ENCODE measurements at places on chromosomes 11 and 22.
A peak's percentile ranks its signal among the peaks of the same experiment; 100 is the strongest.

DNA sequence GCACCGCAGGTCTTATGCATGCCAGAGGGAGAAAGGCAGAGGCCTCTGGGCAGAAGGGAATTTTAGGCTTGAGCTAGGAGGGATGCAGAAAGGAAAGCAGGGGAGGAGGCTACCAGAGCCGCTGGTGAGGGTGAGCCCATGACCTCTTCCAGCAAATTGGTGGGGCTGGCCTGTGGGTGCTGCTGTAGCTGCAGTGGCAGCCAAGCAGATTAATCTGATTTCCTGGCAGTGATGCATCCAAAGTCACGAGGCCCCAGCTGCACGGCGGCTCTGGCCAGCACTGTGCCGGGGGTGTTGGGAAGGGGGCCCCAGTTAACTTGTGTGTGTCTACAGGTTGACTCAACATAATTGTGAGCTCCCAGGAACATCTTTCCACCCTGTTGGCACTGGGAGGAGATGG, 41.4 kb upstream of the B3GAT1 start:
- H3K36me3 ChIP-seq = no peaks in the 10 kb centered on the region
- no peak overlapping the region for H3K4me3 ChIP-seq
- no peaks in the 10 kb centered on the region for H3K4me1 ChIP-seq
- DNase-seq = no peak
- H3K27ac ChIP-seq = no peak overlapping the region

GRCh38 chr11:78684377-78684776, 109.7 kb upstream of the NARS2 start:
- peaks cover 35% of the 10 kb centered on the region for H3K27me3 ChIP-seq
- H3K4me1 ChIP-seq = no peaks in the 10 kb centered on the region
- H3K27ac ChIP-seq = no peak overlapping the region

GRCh38 chr11:57476047-57476756, 15.9 kb downstream of the RTN4RL2 start:
- peaks cover 53% of the 10 kb centered on the region for H3K4me1 ChIP-seq
- H3K27me3 ChIP-seq = no peaks in the 10 kb centered on the region
- H3K36me3 ChIP-seq = peaks cover 4% of the 10 kb centered on the region
- no peak overlapping the region for H3K27ac ChIP-seq
- H3K4me3 ChIP-seq = peak overlapping the region; percentile 77
- DNase-seq = no peak

DNA sequence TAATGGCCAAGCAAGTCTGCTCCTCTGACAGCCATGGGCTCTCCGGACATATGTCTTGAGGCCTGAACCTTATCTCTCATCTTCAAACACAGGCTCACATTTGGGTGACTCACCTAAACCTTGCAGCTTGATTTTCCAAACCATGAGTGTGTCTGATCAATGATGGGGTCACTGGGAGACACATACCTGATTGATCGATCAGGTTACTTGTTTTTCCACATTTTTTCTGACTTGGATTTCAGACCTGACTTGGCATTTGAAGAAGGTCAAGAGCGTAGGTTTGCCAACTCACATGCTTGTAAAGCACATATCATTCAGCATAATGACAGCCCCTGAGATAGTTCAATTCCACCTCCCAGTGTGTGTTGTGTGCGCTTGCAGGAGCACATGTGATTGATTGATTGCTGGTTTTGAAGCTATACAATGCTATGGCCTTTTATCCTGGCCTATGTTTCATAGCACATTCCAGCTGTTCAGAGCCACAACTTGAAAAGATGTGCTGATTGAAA, 116.7 kb upstream of the KIRREL3 start:
- no peak overlapping the region for H3K27ac ChIP-seq
- DNase-seq = no peak
- no peaks in the 10 kb centered on the region for H3K27me3 ChIP-seq
- no peak overlapping the region for H3K4me3 ChIP-seq

GRCh38 chr22:47515384-47516125, 753.1 kb downstream of the TBC1D22A start:
- H3K4me3 ChIP-seq = no peak overlapping the region
- no peak for DNase-seq
- H3K27ac ChIP-seq = no peak overlapping the region
- H3K27me3 ChIP-seq = peaks cover 21% of the 10 kb centered on the region
- no peaks in the 10 kb centered on the region for H3K36me3 ChIP-seq
- H3K4me1 ChIP-seq = no peaks in the 10 kb centered on the region

DNA sequence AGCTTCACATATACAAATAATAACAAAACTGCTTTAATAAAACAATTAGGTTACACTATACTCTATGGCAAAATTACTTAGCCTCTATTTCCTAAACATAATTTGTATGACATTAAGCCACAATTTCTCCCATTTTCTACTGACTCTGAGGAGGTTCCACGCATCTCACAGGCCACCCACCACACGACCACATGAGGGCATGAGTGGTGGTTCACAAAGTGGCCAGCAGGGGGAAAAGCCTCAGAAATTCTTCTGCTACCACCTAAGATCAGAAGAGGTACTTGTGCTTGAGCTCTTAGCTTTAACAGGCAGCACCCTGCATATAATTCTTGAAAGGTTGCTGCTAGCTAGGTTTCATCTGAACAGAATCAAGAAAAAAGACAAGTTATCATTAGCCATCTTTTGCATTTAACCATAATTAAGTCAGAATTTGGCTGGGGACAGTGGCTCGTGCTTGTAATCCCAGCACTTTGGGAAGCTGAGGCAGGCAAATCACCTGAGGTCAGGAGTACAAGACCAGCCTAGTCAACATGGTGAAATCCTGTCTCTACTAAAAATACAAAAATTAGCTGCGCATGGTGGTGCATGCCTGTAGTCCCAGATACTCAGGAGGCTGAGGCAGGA, 7.7 kb downstream of the LPXN start:
- H3K27me3 ChIP-seq = no peaks in the 10 kb centered on the region
- peaks cover 55% of the 10 kb centered on the region for H3K36me3 ChIP-seq
- H3K27ac ChIP-seq = no peak overlapping the region
- H3K4me1 ChIP-seq = peaks cover 54% of the 10 kb centered on the region
- no peak overlapping the region for H3K4me3 ChIP-seq

DNA sequence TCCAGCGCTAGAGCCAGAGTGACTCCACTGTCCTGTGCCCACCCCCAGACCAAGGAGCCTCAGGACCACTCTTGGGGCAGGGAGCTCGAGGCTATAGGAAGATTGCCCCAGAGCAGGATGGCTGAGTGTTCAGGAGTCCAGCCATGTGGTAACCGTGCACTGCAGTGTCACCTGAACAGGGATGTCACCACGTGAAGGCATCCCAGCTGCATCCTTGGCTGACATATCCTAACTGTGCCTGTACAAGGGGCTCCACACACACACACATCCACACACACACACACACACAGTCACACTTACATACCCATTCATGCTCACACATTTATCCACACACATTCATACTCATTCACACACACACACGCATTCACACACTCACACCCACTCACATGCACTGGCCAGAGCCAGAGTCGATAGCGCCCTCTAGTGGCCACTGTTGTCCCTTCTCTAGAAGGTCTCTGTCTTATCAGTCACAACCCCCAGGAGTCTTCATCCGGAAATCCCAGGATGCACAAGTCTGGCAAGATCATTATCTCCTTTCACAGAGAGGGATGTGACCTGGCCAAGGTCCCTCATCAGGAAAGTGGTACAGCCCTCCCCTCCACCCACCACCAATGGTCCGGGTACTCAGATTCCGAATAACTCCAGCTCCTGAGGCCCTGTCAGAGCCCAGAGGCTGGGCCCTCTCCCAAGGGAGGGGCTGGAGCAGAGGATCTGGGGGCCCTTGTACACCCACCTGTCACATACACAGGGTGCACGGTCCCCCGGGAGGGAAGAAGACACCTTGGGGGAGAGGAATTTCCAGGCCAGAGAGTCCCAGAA, 55.1 kb downstream of the IGLL5 start:
- H3K4me3 ChIP-seq = no peak overlapping the region
- H3K4me1 ChIP-seq = peaks cover 10% of the 10 kb centered on the region

DNA sequence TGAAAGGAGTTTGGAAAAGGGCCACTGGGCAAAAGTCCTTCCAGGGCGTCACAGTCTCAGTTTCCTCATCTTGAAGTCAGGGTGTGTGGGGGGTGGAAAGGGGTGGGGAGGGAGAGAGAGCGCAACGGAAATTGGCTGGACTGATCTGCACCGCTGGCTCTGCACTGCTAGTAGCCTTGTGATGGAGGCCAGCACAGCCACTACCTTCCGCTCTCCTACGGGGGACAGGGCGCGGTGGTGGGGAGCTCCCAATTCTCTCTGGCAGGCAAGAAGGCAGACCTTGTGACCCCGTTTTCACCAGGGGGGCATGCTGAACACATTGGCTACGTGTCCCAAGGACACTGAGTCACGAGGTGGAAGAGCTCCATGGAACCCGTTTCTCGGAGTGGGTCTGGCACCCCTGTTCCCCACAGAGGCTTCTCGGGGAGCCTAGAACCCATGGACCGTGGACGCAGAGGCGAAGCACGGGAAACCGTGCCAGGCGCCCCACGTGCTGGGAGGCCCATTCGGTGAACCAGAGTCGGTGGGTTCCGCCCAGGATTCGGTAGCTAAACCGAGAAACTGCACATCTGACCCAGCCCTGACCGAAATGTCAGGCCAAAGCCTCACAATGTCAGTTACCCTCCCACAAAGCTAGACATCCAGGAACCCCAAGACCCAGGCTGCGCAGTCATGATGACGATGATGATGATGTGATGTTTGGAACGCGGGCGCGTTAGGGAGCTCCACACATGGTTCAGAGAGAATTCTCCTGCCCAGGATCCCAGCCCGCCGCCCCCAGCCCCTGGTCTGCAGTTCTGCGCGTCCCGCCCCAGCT, 28.3 kb upstream of the WNT11 start:
- peak; percentile 19 for DNase-seq
- H3K4me3 ChIP-seq = peak overlapping the region; percentile 92
- peak overlapping the region; percentile 99 for H3K27ac ChIP-seq

DNA sequence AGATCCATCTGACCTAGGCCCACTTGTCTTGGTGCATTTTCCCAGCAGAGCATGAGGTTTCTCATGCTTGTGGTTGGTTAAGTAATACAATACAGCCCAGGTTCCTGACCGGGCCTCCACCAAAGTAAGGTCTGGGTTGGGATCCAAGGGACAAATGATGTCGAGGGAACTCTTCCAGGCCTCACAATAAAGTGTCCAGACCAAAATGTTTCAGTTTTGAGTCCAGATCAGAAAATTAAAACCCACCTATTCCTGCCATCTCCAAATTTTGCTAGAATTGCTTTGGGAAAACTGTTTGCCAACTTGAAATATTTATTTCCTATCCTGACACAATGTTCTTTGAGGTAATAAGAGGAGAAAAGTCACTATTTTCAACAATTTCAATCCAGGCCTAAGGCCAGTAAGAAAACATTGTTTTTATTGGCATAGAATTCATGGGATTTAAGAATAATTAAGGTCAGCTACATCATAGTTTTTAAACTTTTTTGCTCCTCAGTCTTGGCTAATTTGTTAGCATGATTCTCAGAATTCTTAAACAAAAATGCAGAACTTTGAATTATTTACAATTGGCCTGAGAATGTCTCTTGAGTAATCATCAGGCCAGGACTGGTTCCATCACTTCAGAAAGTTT, 51.4 kb downstream of the ME3 start:
- no peak for DNase-seq
- no peaks in the 10 kb centered on the region for H3K36me3 ChIP-seq
- H3K27ac ChIP-seq = no peak overlapping the region
- H3K4me3 ChIP-seq = no peak overlapping the region
- no peaks in the 10 kb centered on the region for H3K27me3 ChIP-seq

DNA sequence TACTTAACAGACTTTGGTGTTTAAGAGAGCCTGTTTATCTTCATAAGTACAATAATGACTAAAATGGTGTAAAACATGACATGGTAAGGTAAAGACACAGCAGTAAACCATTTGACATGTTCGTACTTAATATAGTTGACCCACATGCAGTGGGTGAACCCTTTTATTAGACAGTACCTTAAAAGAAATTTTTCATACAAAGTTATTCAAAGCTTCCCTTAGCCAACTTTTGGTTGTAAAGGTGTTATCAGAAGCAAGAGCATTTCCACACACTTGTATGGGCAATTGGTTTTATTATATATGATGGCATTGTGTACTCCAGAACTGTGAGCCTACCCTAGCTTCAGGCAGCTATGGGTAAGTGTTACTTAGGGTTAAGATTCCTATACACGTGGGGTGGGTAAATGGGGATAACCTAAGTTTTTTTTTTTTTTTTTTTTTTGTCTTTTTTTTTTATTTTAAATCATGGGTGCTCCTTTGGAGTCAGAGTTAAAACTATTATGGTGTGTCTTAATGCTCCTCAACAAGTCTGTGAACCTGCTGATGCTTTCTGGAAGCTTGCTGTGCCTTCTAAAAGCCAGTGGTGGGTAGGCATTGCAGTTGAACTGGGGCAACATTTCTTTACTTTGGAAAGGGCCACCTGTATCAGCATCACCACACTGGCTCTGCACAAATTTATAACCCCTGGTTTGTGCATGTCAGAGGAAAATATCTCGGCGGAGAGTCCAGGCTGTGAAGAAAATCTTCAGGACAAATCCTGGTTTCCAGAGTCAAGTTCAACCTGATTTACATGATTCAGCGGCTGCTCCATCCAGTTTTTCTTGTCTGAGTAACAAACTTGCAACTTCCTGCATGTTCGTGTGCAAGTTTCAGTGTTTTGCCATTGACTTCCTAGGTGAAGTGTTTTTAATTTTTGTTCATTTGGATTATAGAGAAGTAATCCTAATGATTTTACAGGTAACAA, 3.3 kb downstream of the PCF11 start:
- peaks cover 64% of the 10 kb centered on the region for H3K36me3 ChIP-seq
- peak overlapping the region; percentile 98 for H3K27ac ChIP-seq
- H3K4me1 ChIP-seq = peaks cover 37% of the 10 kb centered on the region
- H3K4me3 ChIP-seq = peak overlapping the region; percentile 98
- DNase-seq = no peak

GRCh38 chr11:33043221-33043830, 4.0 kb downstream of the TCP11L1 start:
- H3K27me3 ChIP-seq = no peaks in the 10 kb centered on the region
- H3K36me3 ChIP-seq = peaks cover 36% of the 10 kb centered on the region
- peaks cover 12% of the 10 kb centered on the region for H3K4me1 ChIP-seq
- H3K4me3 ChIP-seq = no peak overlapping the region
- DNase-seq = no peak

GRCh38 chr22:22692707-22693530, 48.5 kb downstream of the GGTLC2 start:
- H3K4me1 ChIP-seq = no peaks in the 10 kb centered on the region
- no peak overlapping the region for H3K4me3 ChIP-seq
- DNase-seq = peak; percentile 53
- no peak overlapping the region for H3K27ac ChIP-seq

DNA sequence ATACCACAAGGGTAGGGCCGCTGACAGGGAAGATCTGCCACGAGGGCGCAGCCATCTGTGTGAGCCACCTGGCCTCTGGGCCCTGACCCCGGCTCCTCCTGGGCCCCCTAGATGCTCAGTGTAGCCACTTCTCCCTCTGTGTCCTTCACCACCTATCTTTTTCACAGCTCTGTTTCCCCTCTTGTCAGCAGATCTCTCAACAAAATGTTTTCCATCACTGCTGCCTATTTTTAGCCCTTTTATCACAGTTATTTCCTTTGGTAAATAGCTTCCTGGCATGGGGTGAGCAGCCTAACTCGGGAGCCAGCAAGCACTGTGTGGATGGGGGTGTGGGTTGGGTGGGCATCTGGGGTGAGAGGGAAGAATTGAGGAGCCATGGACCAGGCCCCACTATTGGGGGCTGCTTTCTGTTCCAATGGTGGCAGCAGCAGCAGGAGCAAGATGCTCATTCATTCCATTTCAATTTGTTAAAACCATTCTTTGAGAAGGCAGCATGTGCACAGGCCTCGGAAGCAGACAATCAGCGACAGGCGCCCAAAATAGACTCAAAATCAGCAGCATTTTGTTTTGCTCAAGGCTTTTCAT, 135.2 kb upstream of the NAV2 start:
- H3K36me3 ChIP-seq = no peaks in the 10 kb centered on the region
- H3K4me3 ChIP-seq = no peak overlapping the region
- no peak overlapping the region for H3K27ac ChIP-seq
- no peaks in the 10 kb centered on the region for H3K27me3 ChIP-seq
- no peaks in the 10 kb centered on the region for H3K4me1 ChIP-seq
